Activated naive CD8-positive, alpha-beta T cell treated with anti-CD3 and anti-CD28 coated beads, Interleukin-2, amount 10 ng/mL, durations not matched to agents 7 days and 5 days (primary cell): ENCODE measurements at places on chromosomes 11 and 22. TPM values are rescaled to one million over a fixed set of nuclear protein-coding genes. Genes with fewer than 3 reads are reported as not detected.

DNA sequence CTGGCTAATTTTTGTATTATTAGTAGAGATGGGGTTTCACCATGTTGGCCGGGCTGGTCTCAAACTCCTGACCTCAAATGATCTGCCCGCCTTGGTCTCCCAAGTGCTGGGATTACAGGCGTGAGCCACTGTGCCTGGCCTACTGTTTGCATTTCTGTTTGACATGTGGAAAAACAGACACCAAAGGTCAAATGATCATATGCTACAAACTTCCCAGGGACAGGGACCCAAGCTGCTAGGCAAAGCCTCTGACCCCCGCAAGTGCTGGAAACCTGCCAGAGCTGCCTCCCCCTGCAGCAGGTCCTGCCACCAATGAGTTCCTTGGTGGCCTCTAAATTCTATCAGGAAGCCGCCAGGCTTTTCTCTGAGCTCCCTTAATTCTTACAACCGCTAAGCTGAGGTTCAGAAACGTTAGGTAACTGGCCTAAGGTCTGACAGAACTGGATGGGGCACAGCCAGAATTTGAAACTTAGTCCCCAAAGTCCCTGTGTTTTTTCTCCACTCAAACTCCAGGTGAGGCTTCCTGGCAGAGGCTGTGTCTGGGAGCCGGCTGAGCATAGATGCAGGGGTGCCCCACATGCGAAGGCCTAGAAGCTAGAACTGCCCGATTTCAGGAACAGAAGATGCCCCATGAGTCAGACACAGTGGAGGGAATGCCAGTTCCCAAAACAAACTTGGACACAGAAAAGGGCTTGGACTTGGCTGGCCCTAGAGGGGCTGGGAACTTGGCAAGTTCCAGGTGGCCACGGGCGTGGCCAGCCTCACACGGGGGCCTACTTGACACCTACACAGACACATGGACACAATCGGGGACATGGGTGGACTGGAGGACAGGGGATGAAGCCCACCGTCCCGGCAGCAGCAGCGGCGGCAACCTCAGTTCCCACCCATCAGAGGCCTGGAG, 7.4 kb downstream of the CSNK1E start:
- DNase-seq = no peak
- peaks cover 1% of the 10 kb centered on the region for H3K36me3 ChIP-seq
- H3K27me3 ChIP-seq = no peaks in the 10 kb centered on the region
- no peak overlapping the region for H3K27ac ChIP-seq
- no peak overlapping the region for H3K4me3 ChIP-seq
- peaks cover 37% of the 10 kb centered on the region for H3K4me1 ChIP-seq

The MMP12 gene
- not detected for total RNA-seq

- peaks cover 11% of the 10 kb centered on the region for H3K27me3 ChIP-seq
- no peak for DNase-seq
- no peak overlapping the region for H3K27ac ChIP-seq
- peaks cover 4% of the 10 kb centered on the region for H3K4me1 ChIP-seq
- H3K4me3 ChIP-seq = no peak overlapping the region
Observed at GRCh38 chr22:44272401-44272771, 40.4 kb downstream of the SHISAL1 start.

DNA sequence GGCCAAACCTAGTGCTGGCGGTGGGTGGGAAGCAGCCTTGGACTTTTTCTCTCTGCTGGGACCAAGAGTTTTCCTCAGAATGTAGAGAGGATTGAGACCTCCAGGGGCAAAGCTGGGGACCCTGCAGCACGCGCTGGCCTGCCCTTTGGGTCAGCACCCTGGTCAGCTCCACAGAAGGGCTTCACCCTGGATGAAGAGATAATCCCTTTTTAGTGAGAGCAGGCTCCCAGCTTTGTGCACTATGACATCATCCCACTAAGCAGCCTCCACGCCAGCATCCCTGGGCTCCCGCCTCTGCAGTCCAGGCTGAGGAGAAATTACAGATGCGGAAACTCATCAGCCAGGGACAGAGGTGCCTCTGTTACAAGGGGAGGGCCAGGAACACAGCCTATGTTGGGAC, 23.5 kb downstream of the DRICH1 start:
- H3K27ac ChIP-seq = no peak overlapping the region
- H3K4me1 ChIP-seq = peaks cover 25% of the 10 kb centered on the region
- H3K36me3 ChIP-seq = no peaks in the 10 kb centered on the region
- peaks cover 8% of the 10 kb centered on the region for H3K27me3 ChIP-seq
- peak; percentile 45 for DNase-seq
- no peak overlapping the region for H3K4me3 ChIP-seq

The UCP3 gene
- total RNA-seq = 4.0 TPM

DNA sequence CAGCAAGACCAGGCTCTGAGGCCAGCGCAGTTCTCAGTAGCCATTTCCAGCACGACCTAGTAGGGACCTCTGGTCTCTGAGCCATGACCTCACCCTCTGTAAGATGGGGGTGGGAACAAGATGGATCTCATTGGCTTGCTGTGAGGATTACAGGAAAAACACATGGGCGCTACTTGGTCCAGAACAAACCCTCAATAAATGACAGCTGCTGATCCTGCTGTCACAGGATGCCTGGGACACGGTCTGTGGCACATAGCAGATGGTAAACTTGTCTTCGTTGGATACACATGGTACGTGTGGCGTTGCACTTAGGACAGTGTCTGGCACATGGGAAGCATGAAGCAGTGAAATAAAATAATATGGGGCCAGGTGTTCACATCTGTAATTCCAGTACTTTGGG, 4.5 kb upstream of the KCTD17 start:
- no peak overlapping the region for H3K27ac ChIP-seq
- no peaks in the 10 kb centered on the region for H3K27me3 ChIP-seq
- no peak overlapping the region for H3K4me3 ChIP-seq
- peaks cover 10% of the 10 kb centered on the region for H3K4me1 ChIP-seq

DNA sequence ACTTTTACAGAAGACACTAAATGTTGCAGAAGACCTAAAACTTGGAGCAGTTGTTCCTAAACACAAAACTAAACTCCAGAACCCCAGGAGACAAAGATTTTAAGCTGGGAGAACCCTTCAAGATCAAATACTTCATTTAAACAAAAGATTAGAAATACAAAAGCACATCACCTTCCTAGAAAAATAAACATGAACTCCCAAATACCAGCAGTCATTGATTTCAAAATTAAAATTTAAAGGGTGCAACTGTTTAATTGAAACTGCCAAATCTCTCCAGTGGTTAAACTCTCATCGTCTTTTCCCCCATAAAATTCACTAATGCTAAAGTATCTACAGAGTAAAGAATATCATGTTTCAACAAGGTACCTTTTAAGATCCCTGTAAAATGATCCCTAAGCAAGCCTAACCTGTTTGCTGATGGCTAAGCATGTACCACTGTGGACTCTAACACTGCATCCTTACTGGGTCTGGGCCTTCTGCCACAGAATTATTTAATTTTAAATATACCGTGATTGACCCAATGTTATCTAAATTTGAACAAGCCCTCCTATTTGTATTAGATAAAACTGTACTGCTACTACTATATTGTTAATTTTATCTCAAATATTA, 53.7 kb upstream of the CCDC34 start:
- no peak overlapping the region for H3K4me3 ChIP-seq
- DNase-seq = no peak
- no peaks in the 10 kb centered on the region for H3K4me1 ChIP-seq
- no peak overlapping the region for H3K27ac ChIP-seq
- H3K27me3 ChIP-seq = peaks cover 11% of the 10 kb centered on the region
- H3K36me3 ChIP-seq = no peaks in the 10 kb centered on the region

DNA sequence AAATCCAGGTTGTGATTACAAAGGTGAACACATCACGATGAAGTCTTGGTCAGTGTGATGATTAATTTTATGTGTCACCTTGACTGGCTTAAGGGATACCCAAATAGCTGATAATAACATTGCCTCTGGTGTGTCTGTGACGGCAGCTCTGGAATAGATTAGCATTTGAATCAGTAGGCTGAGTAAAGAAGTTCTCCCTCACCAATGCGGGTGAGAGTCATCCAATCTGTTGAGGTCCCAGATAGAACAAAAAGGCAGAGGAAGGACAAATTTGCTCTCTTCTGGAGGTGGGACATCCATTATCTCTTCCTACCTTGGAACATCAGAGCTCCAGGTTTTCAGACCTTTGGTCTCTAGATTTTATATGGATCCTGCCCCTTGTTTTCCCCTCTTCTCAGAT, 856.2 kb upstream of the CCDC90B start:
- no peaks in the 10 kb centered on the region for H3K36me3 ChIP-seq
- H3K27ac ChIP-seq = no peak overlapping the region
- no peak for DNase-seq
- no peaks in the 10 kb centered on the region for H3K4me1 ChIP-seq
- H3K4me3 ChIP-seq = no peak overlapping the region

DNA sequence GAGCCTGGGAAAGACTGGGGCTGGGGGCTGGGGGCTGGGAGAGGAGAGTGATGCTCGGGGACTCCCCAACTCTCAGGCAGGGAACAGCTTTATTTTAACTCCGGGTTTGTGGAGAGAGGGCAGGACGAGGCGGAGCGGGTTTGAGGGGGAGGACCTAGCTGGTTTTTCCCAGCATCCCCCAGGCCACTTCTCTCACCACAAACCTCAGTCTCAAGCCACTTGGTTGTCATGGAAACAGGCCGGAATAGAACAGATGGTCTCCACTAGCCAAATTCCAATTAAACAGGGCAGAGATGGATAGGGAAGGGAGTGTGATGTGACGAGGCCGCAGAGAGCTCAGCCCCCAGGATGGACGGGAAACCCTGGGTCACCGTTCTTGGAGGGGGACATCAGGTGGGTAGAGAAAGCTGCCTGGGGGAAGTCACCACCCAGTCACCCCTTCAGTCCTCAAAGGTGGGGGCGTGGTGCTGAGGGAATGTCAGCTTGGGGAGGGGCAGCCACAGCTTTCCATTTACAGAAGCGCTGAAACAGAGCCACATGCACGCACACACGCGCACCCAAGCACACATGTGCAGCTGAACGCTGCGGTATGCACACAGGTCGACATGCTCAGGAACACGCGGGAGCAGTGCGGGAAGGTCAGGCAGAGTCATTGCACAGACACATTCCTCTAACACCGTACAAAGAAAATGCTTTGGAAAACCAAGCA, 19.2 kb downstream of the NECTIN1 start:
- H3K27ac ChIP-seq = no peak overlapping the region
- no peak for DNase-seq
- no peaks in the 10 kb centered on the region for H3K36me3 ChIP-seq

DNA sequence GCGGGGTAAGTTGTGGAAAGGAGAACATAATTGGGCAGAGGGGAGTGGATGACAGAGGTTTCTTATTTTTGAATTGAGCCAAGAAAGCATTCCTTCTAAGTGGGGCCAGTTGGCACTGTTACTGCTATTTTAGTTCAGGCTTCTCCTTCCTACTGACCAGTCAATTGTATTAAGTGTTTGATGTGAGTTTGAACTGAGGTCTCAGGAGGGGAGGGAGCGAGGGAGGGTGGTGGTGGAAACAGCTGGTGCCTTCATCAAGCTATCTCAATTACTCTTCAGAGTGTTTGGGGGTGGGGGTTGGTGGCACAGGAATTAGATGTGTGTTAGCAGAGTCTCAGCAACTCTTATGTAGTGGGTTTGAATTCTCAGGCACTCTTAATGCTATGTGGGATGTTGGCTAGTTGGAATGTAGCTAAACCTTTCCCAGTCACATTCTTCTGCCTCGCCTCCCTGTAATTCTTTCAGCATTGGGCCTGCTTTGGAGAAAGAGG, 14.5 kb downstream of the CTNND1 start:
- H3K27ac ChIP-seq = no peak overlapping the region
- no peaks in the 10 kb centered on the region for H3K27me3 ChIP-seq
- peaks cover 9% of the 10 kb centered on the region for H3K36me3 ChIP-seq
- no peak overlapping the region for H3K4me3 ChIP-seq
- H3K4me1 ChIP-seq = peaks cover 28% of the 10 kb centered on the region

- no peak overlapping the region for H3K4me3 ChIP-seq
- peaks cover 3% of the 10 kb centered on the region for H3K36me3 ChIP-seq
- H3K4me1 ChIP-seq = peaks cover 47% of the 10 kb centered on the region
- peaks cover 3% of the 10 kb centered on the region for H3K27me3 ChIP-seq
- no peak overlapping the region for H3K27ac ChIP-seq
Observed at GRCh38 chr11:134030853-134031252, 38.0 kb upstream of the JAM3 start.

DNA sequence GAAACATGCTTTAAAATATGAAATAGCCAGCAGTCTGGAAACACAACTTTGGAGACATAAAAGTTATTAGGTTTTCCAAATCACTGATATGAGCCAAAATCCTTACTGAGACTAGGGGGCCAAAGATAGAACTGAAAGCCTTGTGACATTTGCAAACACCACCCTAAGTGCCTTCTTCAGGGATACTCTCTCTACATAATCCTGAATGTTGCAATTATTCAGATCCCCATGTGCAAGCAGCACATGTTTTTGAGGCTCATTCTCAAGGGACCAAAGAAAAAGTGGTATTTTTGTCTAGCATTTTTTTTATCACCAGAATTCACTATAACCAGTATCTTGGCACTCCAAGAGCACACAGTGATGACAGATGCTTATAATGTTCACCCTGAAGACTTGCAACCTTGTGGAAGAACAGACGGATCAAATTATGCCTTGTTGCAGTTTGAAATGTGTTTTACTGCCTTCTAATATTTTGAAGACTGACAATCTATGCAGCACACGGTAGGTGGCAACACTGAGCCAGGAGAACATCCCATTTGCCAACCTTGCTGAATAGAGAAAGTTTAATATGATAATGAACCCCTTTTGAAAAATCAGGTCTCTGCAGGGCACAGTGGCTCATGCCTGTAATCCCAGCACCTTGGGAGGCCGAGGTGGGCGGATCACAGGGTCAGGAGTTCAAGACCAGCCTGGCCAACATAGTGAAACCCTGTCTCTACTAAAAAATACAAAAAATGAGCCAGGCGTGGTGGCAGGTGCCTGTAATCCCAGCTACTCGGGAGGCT, 78.5 kb downstream of the PLEKHA7 start:
- H3K4me1 ChIP-seq = no peaks in the 10 kb centered on the region
- H3K36me3 ChIP-seq = no peaks in the 10 kb centered on the region
- H3K27me3 ChIP-seq = peaks cover 26% of the 10 kb centered on the region
- no peak overlapping the region for H3K4me3 ChIP-seq
- no peak overlapping the region for H3K27ac ChIP-seq

GRCh38 chr11:108009497-108010370, 1.0 kb downstream of the CUL5 start:
- H3K4me1 ChIP-seq = peaks cover 12% of the 10 kb centered on the region
- peak overlapping the region; percentile 96 for H3K4me3 ChIP-seq
- H3K27ac ChIP-seq = peak overlapping the region; percentile 93
- DNase-seq = no peak
- H3K36me3 ChIP-seq = no peaks in the 10 kb centered on the region

- H3K4me1 ChIP-seq = peaks cover 26% of the 10 kb centered on the region
- no peak for DNase-seq
- no peak overlapping the region for H3K4me3 ChIP-seq
- H3K27me3 ChIP-seq = peaks cover 12% of the 10 kb centered on the region
- peaks cover 6% of the 10 kb centered on the region for H3K36me3 ChIP-seq
- no peak overlapping the region for H3K27ac ChIP-seq
Observed at GRCh38 chr11:57429946-57430345, 3.0 kb upstream of the SLC43A3 start.

GRCh38 chr11:27248576-27249509, 114.2 kb downstream of the CCDC34 start:
- H3K36me3 ChIP-seq = no peaks in the 10 kb centered on the region
- no peak for DNase-seq
- H3K27me3 ChIP-seq = peaks cover 11% of the 10 kb centered on the region
- H3K4me3 ChIP-seq = no peak overlapping the region
- H3K27ac ChIP-seq = no peak overlapping the region
- H3K4me1 ChIP-seq = peaks cover 1% of the 10 kb centered on the region
